ENCODE measurements at places on chromosomes 3 and 15.
A peak's percentile ranks its signal among the peaks of the same experiment; 100 is the strongest.

DNA sequence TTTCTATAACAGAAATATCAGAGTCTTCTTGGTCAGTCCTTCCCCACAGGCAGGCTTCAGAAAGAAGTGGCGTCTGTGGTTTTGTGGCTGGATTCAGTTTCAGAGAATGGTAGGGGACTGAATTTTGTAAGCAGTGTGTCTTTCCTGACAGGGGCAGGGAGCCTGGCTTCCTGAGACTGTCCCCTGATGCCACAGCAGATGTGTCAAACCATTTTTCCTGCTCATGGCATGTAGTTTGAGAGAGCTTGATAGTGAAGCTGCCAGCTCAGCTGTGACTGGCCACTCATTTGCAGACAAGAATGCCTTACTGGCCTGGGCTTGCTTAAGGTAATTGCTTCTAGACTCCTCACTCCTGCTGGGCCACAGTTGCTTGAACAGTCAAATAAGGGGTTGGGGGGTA is 26.4 kb downstream of the LARS2 start:
- DNase-seq = no peak

DNA sequence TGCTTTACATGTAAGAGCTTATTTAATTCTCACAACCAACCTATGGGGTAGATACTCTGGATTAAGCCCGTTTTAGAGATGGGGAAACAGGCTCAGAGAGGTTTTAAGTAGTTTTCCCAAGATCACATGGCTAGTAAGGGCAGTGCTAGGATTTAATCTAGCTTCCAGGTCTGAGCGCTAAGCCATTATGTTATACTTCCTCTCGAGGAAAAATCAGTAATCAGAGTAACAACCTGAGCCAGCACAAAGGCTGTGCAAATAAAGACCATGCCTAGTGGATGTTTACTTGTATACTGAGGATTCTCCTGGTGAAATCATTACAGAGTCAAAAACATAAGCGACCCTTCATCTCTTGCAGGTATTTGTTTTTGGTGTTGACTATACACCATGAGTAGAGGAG is 9.0 kb downstream of the FSTL1 start:
- DNase-seq = no peak

GRCh38 chr3:87390353-87390752 is 114.0 kb upstream of the POU1F1 start:
- DNase-seq = no peak

- no peak for DNase-seq
Measured at GRCh38 chr15:57734860-57735259, 28.3 kb downstream of the POLR2M start.

GRCh38 chr15:32106401-32107381 is 76.4 kb downstream of the CHRNA7 start:
- DNase-seq = no peak

DNA sequence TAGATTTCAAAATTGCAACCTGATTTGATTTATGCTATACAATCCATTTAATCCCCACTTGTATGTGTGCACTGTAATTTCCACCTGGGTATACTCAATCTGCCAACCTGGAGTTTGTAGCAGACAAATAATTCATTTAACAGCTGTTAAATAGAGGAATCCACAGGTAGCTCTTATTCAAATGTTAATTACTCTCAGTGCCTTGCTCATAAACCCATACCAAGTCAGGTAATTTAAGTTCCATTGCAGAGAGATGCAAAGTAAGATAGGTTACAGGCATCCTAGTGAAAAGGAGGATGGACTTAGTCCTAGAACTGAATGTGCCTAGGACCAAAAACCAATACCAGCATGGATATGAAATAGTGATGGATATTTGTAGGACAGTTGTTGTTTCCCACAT is 674.2 kb downstream of the TBL1XR1 start:
- no peak for DNase-seq

DNA sequence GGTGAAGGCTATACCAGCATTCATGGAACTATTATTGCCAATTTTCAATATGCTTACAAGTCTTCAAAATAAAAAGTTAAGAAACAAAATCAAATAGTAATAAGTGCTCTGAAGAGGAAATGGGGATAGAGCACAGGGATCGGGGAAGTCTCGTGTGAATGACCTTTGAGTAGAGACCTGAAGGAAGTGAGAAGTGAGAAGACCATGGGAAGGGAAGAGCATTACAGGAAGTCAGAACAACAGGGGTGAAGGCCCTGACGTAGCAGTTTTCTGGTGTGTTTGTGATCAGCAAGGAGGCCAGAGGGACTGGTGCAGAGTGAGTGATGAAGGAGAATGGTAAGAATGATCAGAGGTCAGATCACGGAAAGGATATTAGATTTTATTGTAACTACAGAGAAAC is 48.1 kb downstream of the STAC start:
- no peak for DNase-seq

DNA sequence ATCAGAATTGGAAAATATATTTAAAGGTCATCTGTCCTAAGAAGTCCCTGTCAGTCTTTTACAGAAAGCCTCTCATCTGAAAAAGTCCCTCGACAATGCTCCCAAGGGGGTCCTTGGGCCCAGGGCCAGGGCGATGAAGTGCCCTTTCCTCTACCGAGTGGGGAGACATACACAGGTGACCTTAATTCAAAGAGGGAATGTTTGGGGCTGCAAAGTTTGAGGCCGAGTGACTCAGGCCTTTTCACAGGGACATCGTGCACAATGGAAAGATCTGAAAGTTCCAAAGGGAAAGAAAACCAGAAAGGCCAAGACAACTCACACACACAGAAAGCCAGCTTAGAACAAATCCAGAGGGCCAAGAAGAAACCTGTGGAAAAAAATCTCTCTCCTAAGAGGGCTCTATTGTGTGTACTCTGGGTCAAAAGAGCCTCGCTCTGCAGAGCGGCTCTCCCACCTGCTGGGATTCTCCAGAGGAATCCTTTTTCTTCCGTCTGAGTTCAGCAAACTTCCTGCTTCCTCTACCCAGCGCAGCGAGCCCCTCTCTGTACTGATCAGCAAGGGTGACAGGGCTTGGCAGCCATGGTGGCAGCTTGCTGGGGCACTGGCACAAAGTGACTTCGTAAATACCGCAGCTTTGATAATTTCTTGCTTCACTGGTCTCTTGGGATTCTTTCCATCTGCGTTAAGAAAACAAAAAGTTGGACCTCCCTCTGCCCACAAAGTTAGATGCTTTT is 259.1 kb downstream of the OPA1 start:
- no peak for DNase-seq

DNA sequence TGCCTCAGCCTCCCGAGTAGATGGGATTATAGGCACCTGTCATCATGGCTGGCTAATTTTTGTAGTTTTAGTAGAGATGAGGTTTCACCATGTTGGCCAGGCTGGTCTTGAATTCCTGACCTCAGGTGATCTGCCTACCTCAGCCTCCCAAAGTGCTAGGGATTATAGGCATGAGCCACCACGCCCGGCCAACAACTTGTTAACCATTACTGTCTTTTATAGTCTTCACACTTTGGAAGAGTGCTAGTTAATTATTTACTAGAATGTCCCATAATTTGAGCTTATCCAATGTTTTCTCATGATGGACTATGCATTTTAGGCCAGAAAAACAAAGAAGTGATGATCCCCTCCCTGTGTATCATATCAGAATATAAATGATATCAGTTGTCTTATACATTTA is 288.6 kb upstream of the CBLB start:
- DNase-seq = no peak

GRCh38 chr3:53804697-53805462 is 41.3 kb downstream of the CHDH start:
- DNase-seq = peak; percentile 92

DNA sequence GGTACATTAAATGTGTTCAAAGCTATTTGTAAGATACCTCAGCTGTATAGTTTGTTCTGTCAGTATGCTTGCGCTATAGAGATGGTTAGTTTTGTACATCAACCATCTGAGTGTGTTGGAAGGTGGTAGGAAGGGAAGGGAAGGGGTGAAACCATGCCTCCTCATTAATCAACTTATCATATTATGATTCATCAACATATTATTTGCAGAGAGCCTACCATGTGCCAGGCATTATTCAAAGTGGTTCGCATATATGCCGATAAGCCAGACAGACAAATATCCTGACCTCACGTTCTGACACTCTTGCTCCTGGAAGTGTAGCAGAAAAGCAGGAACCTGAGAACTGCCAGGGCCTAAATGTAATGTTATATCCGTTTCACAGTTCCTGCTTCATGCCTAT is 248.1 kb upstream of the NR2E3 start:
- peak; percentile 42 for DNase-seq

- DNase-seq = no peak
Measured at GRCh38 chr15:101499863-101500713, 10.6 kb upstream of the PCSK6 start.

DNA sequence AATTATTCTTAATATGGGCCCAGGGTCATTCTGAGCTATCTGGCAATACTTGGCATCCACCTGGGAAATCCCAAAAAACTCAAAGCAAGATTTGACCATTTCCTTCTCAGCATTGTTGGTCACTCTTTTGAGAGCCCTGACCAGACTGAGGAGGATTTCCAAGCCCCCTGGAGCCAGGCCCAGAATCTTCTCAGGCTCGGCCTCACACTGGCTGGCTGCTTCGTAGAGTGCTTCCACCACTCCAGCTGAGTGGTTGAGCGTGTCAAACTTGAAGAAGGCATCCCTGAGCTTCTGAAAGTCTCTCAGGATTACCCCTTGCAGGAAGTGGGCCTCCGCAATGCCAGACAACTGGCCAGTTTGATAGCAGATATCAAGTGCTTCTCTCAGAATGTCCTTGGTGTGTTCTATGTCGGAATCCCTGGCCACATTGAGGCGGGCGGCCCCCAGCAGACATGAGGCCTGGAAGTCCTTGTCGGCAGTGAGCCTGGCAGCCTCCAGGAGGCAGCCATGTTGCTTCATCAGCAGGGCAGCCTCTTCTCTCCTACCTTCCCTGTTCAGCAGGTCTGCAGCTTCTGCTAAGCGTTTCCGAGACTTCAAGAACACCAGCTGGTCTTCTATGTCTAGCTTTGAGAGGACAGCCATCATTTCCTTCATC is 68.9 kb upstream of the DCLK3 start:
- DNase-seq = no peak

DNA sequence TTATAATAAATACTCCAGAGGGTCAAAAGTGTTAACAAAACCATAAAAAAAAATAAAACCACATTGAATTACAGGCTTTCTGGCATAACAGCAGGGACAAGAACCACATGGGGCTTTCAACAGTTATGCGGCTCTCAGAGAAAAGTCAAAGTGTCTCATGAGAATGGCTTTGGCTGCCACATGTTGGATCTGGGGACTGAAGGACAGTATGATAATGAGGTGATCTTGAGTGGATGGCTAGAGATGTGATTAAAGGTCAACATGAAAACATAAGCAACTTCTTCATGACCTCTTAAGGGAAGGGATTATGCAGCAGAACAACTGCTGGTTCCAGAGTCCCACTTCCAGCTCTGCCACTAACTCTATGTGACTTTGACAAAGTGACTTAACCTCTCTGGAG is 5.2 kb downstream of the RAB27A start:
- no peak for DNase-seq

- no peak for DNase-seq
Measured at GRCh38 chr15:44668921-44669320, 5.5 kb upstream of the SPG11 start.

DNA sequence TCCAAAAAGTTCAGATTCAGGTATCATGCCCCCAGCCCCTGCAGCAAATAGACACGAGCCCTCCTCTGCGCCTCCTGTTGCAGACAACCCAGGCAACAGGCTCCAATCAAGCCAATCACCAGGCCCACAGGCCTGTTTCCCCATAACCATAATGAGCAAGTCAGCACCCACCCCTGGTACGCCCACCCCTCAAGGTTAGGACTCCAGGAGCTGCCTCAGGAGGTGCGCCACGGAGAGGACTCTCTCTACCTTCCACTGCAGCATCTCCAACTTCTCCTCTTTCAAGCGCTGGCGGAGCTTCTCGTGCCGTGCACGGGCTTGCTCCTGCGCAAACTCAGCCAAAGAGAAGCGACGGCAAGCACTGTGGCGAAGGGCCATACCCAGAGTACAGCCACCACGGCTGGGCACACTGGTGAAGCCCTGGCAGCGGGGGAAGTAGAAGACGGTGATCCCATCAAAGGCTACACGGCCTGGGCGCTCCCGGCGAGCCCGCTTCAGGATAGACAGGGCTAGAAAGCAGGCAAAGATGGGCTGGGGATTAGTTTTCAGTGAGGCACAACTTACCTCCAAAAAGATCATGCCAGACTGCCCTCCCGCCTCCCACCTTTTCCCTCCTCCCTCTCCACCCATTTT is 8.5 kb downstream of the CSRNP1 start:
- no peak for DNase-seq

GRCh38 chr3:127224118-127224517 is 31.2 kb downstream of the PRR23E start:
- no peak for DNase-seq

- DNase-seq = no peak
Measured at GRCh38 chr3:185473290-185473815, 25.5 kb downstream of the TMEM41A start.

DNA sequence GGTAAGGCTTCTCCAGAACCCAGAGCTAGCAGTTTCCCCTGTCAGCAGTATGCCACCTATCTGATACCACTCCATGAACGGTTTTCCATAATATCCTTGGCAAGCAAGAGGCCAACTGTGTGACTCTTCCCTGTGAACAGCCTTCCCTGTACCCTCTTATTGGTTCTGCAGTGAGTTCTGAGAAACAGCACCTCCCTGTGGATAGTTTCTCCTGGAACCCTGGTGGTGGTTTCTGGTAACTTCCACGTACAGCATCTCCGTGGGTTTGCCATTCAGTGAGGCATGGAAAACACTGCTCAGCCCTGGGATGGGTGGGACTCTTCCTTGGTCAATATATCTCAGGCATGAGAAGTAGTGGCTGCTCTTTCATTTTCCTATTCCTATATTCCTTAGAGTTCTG is 19.4 kb upstream of the SERPINI2 start:
- DNase-seq = no peak

- peak; percentile 68 for DNase-seq
Measured at GRCh38 chr15:48388016-48388851, 57.0 kb downstream of the DUT start.

DNA sequence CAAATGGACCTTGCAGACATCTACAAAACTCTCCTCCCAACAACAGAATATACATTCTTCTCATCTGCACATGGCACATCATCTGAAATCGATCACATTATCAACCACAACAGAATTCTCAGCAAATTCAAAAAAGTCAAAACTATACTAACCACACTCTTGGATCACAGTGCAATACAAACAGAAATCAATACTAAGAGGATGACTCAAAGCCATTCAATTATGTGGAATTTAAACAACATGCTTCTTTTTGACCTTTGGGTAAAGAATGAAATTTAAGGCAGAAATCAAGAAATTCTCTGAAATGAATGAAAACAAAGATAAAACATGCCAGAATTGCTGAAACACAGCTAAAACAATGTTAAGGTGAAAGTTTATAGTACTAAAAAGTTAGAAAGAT is 358.1 kb downstream of the NSUN3 start:
- DNase-seq = peak; percentile 72

DNA sequence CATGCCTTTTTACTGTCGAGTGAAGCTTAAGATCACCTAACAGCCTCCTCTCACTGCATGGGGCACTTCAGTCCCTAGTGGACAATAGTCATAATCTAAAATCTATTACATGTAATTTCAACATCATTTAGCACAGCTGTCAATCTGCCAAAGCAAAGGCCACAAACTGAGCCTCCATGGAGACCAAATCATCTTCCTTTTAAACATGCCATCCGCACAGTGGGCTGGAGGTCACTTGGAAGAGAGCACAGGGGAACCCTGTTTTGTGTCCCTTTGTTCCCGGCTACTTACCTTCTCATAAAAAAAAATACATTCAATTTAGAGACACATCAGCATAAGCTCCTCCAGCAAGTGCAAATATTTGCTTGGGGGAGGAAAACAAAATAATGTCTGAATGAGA is 167.3 kb downstream of the SQOR start:
- DNase-seq = no peak

- no peak for DNase-seq
Measured at GRCh38 chr3:126350502-126351085, 6.6 kb downstream of the KLF15 start.

Data from fibroblast of upper back skin (primary cell).